Stimulated activated CD4-positive, alpha-beta T cell treated with anti-CD3 and anti-CD28 coated beads, Interleukin-2, amount 100 ng/mL, for 24 hours (primary cell): ENCODE measurements at places on chromosomes 7 and 10.

GRCh38 chr7:28850699-28851098 lies 107.4 kb downstream of the TRIL start:
- no peak for DNase-seq

GRCh38 chr10:131897297-131897899 lies 3.4 kb upstream of the PPP2R2D start:
- DNase-seq: no peak

- DNase-seq: no peak
Measured at GRCh38 chr7:100166317-100166940, 2.0 kb downstream of the GAL3ST4 start.

DNA sequence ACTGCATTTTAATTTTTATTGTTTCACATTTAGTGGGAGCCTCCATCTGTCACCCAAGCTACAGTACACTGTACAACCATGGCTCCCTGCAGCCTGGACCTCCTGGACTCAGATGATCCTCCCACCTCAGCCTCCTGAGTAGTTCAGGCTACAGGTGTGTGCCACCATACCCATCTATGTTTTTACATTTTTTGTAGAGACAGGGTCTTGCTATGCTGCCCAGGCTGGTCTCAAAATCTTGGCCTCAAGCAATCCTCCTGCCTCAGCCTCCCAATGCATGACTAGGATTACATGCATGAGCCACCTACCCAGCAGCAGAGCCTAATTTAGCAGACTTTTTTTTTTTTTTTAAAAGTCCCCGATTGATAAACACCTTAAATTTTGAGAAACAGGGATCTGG lies 5.6 kb downstream of the PIP4K2A start:
- no peak for DNase-seq

- DNase-seq: no peak
Measured at GRCh38 chr7:96236198-96237039, 85.5 kb downstream of the SLC25A13 start.

- DNase-seq: no peak
Measured at GRCh38 chr10:130345728-130346127, 209.5 kb downstream of the GLRX3 start.

- no peak for DNase-seq
Measured at GRCh38 chr7:133932591-133932990, 194.5 kb upstream of the LRGUK start.

DNA sequence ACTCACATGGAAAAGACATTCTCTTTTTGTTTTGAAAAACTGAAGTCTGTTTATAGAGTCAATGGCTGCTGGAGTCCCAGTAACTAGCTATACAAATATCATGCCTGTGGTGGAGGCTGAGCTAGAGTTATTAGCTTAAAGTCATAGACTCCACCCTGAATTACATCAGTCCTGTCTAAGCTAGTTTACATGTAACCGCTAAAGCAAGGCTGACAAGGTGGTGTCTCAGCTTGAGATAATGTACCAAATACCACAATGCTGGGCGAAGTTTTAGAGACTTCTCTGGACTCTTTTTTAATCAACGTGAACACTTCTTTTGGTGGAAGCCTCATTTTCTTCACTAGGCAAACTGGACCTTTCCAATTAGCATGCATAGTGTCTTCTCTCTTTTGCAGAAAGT lies 219.4 kb downstream of the ANK3 start:
- no peak for DNase-seq

DNA sequence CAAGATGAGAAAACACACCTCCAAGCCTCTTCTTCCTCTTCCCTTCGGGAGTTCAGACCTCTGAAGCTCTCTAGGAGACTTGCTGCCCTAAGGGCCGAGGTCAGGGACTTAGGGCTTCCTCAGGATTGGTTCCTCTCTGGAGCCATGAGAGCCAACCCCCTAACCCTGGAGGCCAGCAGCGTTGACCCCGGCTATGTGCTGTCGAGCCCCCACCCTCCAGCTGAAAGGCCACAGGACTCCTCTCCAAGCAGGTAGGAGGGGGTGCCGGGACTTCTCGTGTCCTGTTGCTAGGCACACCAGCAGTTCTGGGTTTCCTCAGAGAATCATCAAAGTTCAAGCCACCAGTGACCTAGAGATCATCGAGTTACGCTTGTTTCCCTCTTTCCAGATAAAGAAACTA lies 87.4 kb downstream of the ARHGAP22 start:
- DNase-seq: no peak

DNA sequence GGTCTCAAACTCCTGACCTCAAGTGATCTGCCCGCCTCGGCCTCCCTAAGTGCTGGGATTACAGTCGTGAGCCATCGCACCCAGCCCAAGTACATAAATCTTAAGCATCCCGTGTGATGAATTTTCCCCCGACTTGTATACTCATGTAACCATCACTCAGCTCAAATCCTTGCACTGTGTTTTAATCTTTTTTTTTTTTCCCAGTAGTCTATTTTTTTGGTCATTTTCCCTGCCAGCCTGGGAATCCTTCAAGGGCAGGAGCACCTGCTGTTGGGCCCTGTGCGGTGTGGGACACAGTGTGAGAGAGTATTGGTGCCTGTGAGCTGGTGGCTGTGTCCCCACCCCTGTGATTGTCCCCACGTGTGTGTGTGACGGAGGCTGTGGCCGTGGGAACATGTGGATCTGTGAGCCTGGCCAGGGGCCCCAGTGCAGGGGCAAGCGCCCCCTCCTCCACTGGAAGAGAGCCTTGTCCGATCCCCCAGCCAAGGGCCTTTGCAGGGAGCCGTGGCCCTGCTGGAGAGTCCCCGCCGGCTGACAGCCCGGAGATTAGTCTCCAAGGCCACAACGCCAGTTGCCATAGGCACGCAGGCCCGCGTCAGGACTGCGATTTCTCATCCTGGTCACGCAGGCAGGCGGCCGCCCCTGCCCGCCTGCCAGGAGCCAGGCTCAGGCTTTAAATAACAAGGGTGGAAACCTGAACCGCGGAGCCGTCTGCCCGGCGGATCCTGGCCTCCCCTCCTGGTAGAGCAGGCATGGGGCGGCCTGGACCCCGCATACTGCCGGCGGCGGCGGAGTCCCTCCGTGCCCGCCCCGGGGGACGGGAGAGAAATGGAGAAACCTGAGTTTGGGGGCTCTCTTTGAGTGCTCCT lies 26.5 kb downstream of the GTF2IRD1 start:
- no peak for DNase-seq

DNA sequence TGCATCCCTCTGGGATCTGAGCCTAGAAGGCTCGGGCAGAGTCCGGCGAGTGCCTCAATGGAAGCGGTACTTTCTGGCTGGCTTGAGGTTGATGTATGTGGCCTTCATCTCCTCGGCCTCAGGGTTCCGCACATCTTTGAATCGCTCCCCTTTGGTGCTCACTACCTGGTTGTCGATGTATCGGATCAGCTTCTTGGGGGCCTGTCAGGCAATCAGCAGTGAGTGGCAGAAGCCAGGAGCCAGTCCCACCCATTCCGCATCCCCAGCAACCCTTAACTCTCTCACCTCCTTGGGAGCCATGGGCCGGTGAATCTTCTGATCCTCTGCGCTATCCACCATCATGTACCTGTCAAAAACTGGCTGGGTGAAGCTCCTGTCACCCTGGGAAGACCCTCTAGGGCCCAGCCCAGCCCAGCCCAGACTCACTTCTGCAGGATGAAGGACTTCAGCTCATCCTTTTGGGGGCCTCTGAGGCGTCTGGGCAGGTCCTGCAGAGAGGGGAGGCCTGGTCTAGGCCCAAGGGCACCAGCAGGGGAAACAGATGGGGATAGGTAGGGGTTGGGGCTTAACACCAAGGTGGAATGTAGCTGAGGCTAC lies 2.8 kb downstream of the FBXL15 start:
- DNase-seq: no peak

- no peak for DNase-seq
Measured at GRCh38 chr10:5679606-5680005, 5.0 kb upstream of the TASOR2 start.

DNA sequence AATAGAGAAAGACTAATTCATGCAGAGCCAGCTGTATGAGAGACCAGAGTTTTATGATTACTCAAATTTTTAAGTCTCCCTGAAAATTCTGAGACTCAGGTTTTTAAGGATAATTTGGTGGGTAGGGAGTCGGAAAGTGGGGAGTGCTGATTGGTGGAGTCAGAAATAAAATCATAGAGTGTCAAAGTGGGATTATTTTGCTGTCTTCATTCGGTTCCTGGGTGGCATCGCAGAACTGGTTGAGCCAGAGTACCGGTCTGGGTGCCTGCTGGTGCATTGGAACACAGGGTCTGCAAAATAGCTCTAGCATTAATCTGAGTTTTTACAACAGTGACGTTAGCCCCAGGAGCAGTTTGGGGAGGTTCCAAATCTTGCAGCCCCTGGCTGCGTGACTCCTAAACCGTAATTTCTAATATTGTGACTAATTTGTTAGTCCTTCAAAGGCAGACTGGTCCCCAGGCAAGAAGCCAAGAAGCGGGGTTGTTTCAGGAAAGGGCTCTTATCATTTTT lies 32.4 kb downstream of the GPRIN2 start:
- no peak for DNase-seq

- no peak for DNase-seq
Measured at GRCh38 chr7:26188206-26188956, 12.2 kb downstream of the HNRNPA2B1 start.

DNA sequence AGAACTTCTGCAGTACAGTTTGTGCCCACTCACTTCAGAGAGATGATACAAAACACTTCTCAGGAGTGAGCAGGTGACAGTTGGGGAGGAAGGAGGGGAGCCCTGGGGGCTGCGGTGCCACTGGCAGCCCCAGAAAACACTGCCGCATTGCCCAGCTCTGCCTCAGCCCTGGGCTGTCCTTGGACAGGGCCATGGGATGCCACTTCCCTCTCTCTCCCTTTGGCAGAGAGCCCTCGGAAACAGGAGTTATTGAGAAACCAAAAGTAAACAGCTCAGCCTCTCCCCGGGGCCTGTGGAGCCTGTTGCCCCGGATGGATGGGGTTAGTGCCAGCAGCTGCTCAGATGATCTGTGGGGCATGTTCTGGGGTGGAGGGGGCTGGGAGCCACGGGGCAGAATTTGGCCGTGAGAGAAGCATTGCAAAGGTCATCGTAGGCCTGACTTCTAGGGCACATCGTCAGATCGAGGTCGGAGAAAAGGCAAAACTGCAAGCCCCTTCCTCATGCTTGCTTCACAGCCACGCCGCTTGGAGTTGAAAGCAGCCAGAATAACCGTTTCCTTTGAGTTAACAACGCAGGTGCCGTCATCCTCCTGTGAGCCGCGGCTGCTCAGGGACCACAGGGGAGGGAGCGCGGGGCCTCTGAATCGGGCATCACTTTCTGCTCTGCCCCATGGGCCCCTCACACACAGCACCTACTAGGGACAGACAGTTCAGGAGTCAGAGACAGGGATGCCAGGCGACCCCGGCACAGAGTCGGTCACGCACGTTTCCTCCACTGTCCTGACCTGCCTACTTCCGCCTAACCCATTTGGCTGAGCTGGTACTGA lies 256.4 kb downstream of the CAMK1D start:
- peak; percentile 60 for DNase-seq
